Suppressor macrophage treated with lipopolysaccharide for 4 hours (primary cell): ENCODE measurements at places on chromosomes 1 and 21.

DNA sequence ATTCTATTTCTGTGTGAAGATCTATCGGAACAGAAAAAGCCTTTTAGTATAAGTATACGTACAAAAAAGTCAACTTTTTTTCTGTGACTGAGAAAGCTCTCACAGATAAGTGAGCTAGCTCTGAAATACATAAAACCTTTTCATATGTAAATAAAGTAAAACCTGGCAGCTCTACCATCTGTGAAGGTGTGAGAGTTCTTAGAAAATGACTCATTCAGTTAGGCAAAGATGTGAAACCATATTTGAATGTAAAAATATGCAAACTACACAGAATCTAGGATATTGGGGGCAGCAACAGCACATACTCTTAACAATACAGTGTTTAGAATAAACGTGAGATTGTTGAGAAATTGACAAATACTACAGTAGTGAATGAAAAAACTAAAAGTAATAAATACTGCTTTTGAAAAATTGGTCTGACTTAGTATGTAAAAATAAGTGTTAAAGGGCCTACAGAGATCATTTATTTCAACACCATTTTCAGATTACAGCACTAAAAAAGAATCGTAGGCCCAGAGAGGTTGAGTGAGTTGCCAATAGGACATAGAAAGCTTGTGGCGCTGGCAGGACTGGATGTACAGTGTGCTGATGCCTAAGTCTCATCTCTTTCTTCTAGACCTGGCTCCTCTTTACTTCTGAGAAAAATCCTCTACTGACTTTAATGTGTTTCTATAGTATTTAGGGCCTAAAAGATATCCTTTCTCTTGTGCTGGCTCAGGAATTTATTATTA lies 19.8 kb downstream of the ATP6V1G3 start:
- DNase-seq: no peak

GRCh38 chr1:167710836-167711235 lies 10.9 kb upstream of the MPZL1 start:
- no peak for DNase-seq

GRCh38 chr1:46490656-46491442 lies 1.2 kb downstream of the DMBX1 start:
- no peak for DNase-seq

GRCh38 chr1:3107201-3107600 lies 38.2 kb downstream of the PRDM16 start:
- no peak for DNase-seq

- DNase-seq: no peak
Observed at GRCh38 chr1:66313429-66313828, 220.5 kb upstream of the SGIP1 start.

DNA sequence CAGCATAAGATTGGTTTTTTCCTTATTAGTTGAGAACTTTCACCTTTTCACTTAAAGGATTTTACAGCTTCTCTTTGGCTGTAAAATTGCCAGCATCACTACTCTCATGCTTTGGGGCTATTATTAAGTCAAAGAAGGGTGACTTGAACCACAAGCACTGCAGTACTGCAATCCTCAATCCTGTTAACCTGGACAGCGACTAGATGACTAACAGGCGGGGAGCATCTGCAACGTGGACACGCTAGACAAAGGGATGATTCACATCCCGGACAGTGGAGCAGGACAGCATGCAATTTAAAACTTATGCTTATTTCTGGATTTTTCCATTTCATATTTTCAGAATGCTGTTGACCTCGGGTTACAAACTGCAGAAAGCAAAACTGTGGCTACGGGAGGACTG lies 8.1 kb downstream of the ARV1 start:
- DNase-seq: no peak

- DNase-seq: no peak
Observed at GRCh38 chr1:227073786-227074185, 133.7 kb downstream of the COQ8A start.

DNA sequence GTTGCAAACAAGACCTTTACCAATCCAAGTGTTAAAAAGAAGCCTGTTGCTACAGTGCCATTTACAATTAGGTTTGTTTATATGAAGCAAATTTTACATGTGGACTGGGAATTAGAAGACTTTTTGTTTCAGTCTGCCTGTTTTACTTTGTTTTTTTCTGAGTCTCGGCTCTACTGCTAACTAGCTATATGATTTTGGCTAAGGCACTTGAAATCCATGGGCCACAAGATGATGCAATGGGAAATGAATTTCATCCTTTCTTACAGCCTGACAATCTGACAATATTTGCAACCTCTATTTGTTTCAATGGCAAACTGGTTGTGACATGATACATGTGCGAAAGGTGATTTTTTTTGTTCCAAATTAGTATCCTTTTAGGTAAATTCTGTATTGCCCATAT lies 3.7 kb upstream of the PEX11B start:
- no peak for DNase-seq
